ENCODE measurements at places on chromosomes 4 and X. TPM values are rescaled to one million over a fixed set of nuclear protein-coding genes. Genes with fewer than 3 reads are reported as not detected.

DOK7 gene
- not detected for total RNA-seq

PIGA gene
- 8.5 TPM for total RNA-seq

CXCL8 gene
- 29.5 TPM for total RNA-seq

RASSF6 gene
- total RNA-seq, result under 0.01 TPM

VGLL1 gene
- not detected for total RNA-seq

ASB5 gene
- 2.4 TPM for total RNA-seq

TRIM75 gene
- total RNA-seq, result not detected

DAPP1 gene
- 0.09 TPM for total RNA-seq

GAGE13 gene
- not detected for total RNA-seq

ENPEP gene
- 0.28 TPM for total RNA-seq

RBMXL3 gene
- total RNA-seq, result not detected

HDX gene
- 5.7 TPM for total RNA-seq

PAK3 gene
- total RNA-seq, result 1.6 TPM

HTN3 gene
- not detected for total RNA-seq

MAP7D2 gene
- under 0.01 TPM for total RNA-seq

NOX1 gene
- total RNA-seq, result 0.14 TPM

LRAT gene
- total RNA-seq, result under 0.01 TPM

PCSK1N gene
- 0.09 TPM for total RNA-seq

CCDC160 gene
- under 0.01 TPM for total RNA-seq

CT45A3 gene
- total RNA-seq, result not detected

SORCS2 gene
- 1.1 TPM for total RNA-seq

ARX gene
- not detected for total RNA-seq

TRPC5OS gene
- total RNA-seq, result not detected

GAGE12F gene
- not detected for total RNA-seq

FGFR3 gene
- total RNA-seq, result 1.6 TPM

PRICKLE3 gene
- total RNA-seq, result 6.7 TPM

ZNF157 gene
- not detected for total RNA-seq

CWH43 gene
- total RNA-seq, result not detected

AMBN gene
- not detected for total RNA-seq

CXCL11 gene
- 0.14 TPM for total RNA-seq

RIBC1 gene
- 0.74 TPM for total RNA-seq

IL21 gene
- not detected for total RNA-seq

ARSJ gene
- total RNA-seq, result 22.9 TPM

S100G gene
- not detected for total RNA-seq

SSX4B gene
- total RNA-seq, result not detected

MUC7 gene
- not detected for total RNA-seq

ERCC6L gene
- total RNA-seq, result 0.28 TPM

MAGEA2B gene
- total RNA-seq, result not detected

GUCY1A1 gene
- 0.71 TPM for total RNA-seq

TCEAL6 gene
- total RNA-seq, result not detected

CYSLTR1 gene
- total RNA-seq, result not detected

TRIML2 gene
- total RNA-seq, result 0.14 TPM

RS1 gene
- not detected for total RNA-seq

All from smooth muscle cell of bladder (primary cell).